ENCODE measurements at places on chromosomes 3 and 15.

GRCh38 chr15:45618813-45619212 lies 16.0 kb upstream of the SQOR start:
- DNase-seq: no peak

DNA sequence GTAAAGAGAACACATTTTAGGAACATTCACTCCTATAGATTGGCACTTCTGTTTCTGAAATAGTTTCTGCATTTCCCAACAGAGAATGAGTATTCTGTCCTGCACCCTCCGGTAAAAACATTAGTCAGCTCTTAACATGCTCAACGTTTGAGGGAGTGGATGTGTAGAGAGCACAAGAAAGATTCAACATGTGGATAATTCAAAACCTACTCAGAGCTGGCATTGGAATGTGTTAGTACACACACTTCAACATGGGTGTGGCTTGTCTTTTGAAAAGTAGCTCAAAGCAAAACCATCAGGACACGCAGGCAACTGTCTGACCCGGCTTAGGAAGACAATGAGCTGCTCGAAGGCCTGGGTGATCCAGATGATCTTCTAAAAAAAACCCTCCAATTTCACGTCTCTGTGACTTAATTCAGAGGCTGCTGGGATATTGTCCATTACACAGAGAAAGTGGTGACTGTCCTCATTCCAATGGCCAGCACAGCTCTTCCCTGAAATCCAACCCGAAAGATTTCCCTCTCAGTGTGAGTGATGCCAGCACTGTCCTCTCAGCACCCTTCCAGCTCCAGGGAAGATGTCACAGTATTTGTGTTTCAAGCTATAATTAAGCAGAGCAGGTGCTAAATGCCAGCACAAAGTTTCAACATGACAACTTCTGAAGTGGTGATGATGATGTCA lies 18.1 kb downstream of the FBN1 start:
- no peak for DNase-seq

DNA sequence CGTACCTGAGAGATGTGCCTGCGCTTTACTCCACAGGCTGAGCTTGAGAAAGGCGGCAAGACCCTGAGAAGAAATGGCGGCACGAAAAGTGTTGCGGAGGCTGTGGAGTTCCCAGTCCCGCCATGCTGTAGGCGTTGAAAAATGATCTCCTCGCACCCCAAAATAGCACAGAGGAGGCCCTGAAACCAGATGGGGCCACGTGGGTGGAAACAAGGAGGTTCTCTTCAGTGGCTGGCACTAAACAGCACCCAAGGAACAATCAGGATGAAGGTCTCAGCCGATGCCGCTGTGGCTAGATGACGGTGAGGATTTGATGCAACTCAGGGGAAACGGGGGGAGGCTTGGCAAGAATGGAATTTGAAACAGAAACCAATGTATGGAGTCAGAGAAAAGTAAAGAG lies 57.3 kb downstream of the TMEM212 start:
- DNase-seq: no peak

DNA sequence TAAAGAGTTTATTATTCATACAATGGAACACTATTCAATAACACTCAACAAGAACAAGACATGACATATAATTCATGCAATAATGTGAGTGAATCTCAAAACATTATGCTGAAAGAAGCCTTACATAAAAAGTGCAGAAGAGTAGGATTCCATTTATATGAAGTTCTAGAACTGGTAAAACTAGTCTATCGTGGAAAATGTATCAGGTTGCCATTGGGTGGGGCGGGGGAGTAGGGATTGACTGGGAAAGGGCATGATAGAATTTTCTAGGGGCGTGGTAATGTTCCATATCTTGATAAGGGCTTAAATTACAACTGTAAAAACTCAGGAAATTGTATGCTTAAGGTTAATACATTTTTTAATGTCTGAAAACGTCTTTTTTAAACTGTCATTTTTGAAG lies 247.9 kb downstream of the SATB1 start:
- DNase-seq: no peak

DNA sequence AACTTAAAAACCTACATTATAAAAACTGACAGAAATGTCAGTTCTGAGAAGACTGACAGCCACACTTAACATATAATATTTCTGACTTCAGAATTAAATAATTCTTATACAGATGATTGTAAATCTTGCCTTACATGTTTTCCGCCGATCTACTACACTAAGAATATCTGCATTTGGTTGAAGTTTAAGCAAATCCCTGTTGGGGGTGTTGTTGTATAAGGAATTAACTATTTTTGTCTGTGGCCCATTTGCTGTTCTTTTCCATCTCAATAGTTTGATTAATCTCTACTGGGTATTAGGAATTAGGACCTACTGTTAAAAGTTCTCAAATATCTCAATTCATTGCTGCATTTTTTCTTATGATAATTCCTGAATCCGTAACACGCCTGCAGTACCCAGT lies 838.3 kb upstream of the ROBO1 start:
- DNase-seq: no peak

DNA sequence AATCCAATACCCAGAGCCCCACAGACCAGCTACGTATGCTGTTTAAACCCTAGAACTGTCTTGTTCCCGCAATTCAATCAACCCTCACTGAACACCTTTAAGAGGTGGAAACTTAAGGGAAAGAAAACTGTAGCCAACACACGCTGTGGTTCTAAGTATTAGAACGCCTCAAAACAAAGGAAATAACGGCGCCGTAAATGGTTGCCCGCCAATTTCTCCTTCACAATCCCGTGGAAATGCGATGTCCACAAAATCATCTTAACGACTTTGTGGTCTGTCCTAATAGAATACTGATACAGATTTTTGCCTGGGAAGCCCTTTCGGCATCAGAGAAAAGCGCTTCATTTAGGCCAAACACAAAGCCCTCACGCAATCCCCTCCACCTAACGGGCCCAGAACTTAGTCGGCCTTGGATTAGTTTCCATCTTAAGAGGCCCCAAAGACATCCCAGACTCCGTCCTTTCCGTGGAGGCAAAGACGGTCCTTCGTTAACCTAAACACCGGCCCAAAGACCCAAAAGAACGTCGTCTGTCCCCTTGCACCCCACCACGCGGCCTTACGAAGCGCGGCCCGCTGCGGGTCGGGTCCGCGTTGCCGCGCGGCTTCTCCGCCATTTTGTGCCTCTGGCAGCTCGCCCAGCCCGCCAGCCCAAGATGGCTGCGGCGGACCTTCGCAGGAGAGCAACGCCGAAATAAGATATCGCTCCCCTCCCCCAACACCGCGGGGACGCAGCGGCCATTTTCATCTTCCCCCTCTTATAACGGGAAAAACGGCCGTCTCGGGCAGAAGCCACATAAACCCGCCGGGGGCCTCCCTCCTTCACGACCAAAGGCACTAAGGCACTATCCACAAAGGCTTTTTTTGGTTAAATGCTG lies 763 bp downstream of the TRA2B start:
- DNase-seq: peak; percentile 89

GRCh38 chr3:183212096-183212495 lies 41.0 kb upstream of the B3GNT5 start:
- no peak for DNase-seq

GRCh38 chr3:4979428-4980228 lies at the start of gene BHLHE40:
TSS of gene BHLHE40 (plus strand) at chr3:4979437. CDS start at chr3:4979719, 282 bp downstream.
- no peak for DNase-seq

- no peak for DNase-seq
These were observed 93.1 kb downstream of the AKAP13 start for GRCh38 chr15:85473455-85473854.

DNA sequence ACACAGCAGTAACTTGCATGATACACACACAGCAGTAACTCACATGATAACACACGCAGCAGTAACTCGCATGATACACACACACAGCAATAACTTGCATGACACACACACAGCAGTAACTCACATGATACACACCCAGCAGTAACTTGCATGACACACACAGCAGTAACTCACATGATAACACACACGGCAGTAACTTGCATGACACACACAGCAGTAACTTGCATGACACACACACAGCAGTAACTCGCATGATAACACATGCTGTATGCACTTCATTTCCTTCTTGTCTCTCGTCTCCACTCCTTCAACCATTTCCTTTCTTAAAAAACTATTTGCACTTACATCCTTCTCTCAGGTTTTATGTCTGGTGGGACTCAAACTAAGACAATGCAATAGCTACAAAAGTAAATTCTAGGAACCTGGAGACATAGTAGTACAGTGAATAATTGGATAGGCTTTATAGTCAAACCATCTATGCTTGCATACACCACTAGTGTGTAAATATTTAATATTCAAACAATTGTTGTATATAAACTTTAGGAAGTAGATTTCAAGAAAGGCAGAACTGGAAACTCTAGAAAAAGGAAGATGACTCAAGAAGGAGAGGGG lies 130.8 kb downstream of the UACA start:
- no peak for DNase-seq

DNA sequence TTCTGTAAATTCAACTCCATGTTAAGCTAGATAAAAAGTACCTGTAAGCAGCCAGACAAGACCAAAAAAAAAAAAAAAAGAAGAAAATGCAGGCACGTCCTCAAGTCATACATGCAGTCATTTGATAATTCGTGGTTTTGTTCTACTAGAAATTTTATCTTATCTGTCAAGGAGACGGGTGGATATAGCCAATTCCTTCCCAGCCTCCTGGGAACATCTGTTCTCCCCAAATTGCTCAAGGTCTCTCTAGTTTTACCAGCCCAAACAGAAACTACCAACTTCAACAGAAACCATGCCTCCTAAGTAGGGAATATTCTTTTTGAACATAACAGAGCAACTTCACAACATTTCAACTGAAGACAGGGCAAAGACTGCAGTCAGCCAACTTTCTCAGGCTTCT lies 19.5 kb downstream of the RYK start:
- DNase-seq: no peak

DNA sequence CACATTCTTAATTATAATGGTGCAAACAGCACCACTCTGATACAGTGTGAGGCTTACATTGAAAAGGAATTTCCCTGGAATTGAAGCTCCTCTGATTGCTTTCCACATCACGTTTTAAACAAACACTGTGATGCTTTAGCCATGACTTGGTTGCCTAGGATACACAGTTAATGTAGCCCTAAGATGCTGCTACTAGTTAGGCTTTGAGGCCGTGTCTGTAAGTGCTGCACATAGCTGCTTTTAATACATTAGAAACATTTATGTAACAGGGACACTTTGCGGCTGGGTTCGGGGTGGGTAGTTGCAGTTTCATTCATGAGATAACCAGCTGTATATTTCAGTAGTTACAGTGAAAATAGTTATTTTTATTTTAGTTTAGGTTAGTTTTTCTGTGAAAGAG lies 334.7 kb downstream of the NLGN1 start:
- DNase-seq: no peak

DNA sequence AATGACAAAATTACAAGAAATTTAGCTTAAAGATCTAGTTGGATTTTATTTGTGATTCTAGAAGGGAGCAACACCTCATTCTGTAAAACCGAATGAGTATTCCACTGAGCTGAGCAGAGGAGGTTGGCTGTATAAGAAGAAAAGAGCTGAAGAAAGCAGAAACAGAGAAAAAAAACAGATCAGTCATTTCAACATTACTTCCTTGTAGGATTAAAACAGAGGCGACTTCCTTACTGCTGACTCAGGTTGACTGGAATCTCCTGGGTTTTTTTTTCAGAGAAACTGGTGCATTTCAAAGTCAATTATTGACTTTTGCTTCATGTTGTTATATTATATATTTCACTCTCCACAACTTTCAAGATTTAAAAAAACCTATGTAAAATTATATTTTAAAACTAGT lies 368.1 kb upstream of the UBE2E2 start:
- no peak for DNase-seq

- peak; percentile 62 for DNase-seq
These were observed 127.8 kb downstream of the HCN4 start for GRCh38 chr15:73240866-73241499.

DNA sequence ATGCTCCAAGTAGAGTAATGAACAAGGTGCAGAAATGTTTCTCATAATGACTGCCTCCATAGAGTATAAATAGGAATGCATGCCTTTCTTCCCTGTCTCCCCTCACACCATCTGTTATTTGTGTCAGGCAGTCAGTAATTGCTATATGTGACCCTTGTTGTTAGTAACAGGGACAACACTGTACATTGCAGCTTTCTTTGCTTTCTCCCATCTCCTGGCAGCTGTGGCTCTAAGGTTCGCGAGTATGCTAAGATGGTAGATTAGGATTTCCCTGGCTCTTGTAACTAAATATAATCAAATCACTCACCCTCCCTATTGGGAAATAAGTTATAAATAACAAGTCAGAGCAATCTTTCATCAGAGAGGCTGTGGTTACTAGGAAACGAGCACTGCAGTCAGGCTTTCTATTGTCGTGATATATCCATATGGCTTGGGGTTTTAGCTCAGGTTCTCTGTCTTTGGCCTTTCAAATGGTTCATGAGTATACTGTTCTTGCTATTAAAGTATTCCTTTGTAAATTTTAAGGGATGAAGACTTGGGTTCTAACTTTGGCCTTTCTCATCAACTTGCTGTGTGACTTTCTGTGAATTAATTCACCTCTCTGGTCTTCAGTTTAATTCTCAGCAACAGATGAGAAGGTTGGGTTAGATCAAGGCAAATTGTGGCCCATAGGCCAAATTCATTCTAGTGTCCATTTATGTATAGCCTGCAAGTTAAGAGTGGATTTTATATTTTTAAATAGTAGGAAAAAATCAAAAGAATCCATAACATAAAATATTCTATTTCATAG lies 8.1 kb upstream of the MINDY4B start:
- DNase-seq: no peak

- DNase-seq: no peak
These were observed 659.0 kb downstream of the NTRK3 start for GRCh38 chr15:87597346-87598052.

DNA sequence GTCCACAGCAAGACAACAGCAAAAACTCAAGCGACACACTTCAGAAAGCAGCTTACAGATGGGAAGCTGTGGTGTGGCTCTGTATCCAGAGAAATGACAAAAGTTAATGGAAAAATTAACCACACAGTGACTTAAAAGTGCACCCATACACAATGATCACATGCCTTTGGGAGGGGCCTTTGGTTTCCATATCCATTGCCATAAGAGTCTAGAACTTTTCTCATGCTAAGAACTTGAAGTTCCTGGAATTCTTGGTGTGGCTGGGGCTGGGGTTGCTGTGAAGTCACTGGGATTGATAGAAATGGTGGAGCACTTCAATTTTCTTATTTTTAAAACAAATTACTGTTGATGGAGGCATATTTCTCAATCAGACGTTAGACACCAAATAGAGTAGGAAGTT lies 108.6 kb upstream of the FEZF2 start:
- DNase-seq: no peak

All from thymus (tissue), 14 donors.